ENCODE measurements at places on chromosomes 16 and 17.

- DNase-seq: peak; percentile 33
These were observed 34.9 kb downstream of the NDEL1 start for GRCh38 chr17:8470447-8471047.

DNA sequence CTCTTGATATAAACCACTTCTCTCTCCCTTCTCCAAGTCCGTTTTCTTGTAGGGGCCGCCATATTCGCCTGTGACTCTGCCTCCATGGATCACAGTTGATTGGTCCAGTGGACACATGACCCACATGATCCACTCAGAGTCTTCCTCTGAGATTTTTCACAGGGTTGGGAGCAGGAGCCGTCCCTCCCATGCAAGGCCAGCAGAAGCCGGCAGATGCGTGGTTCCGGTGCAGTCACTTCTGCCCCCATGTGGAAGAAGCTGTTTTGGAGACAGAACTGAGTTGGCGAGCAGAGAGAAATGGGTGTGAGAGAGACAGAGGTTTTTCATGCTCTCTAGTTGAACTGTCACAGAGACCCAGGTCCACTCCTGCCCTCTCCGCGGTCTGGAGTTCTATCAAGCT is 83.3 kb downstream of the C16orf95 start:
- DNase-seq: no peak

DNA sequence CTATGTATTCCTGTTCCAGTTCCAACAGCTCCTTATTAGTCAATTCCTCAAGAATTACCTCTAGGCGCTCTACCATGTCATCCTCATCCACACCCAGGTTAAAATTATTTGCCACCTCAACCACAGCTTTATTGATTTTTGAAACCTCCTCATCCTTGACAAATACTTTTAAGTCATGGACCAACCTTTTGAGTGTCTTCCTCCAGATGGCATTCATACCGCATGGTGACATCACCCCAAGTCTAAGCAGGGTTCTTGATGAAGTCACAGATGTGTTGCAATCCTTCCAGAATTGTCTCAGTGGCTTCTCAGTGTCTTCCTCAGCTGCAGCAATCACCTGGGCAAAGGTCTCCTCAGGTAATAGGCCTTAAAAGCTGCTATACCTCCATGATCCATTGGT is 40.1 kb downstream of the BCL7C start:
- no peak for DNase-seq

- no peak for DNase-seq
These were observed 7.2 kb upstream of the MRPS23 start for GRCh38 chr17:57856792-57857620.

- DNase-seq: no peak
These were observed 474 bp downstream of the CLN3 start for GRCh38 chr16:28491230-28491969.

DNA sequence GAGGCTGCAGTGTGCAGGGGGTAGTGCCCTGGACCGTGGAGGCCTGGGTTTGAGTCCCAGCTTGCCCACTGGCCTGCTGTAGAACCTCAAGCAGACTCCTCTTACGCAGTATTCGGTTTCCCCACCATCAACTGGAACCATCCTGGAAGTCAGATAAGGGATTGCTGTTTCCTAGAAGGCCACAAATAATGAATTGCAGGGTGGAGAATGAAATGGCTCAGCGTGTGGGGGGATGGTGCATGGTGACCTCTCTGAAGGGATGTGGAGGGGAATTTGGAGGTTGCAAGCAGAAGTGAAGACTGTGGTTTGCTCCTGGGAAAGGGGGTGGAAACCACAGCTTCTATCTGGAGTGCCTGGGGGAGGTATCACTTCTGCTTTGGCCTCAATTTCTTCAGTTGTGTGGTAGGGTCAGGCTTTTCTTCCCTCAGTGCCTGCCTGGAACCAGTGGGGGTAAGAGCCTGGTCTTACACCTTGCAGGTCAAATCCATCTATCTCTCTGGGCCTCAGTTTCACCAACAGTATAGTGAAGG is 1.7 kb downstream of the ADGRG5 start:
- no peak for DNase-seq
